ENCODE measurements at places on chromosomes 12 and 14.

GRCh38 chr14:61255968-61256367 lies 25.2 kb downstream of the TMEM30B start:
- no peak for DNase-seq

DNA sequence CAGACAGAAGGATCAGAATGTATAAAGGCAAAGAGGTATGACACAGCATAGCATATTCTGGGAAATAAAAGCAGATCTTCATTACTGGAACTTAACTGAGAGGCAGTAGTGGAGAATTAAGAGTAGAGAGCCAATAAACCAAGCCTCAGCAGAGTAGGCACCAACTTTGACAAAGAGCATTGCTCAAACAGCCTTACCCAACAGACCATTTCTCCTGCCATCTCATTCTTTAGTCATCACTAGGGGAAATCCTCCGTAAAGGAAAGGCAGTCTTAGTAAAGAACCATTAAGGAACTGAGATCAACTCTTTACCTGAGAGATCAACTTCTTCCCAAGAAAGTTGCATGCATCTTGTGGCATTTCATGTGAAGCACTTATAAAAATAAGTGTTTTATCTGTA lies 36.6 kb downstream of the SENP1 start:
- no peak for DNase-seq

GRCh38 chr12:92614502-92614901 lies 88.3 kb upstream of the PLEKHG7 start:
- no peak for DNase-seq

GRCh38 chr12:3140284-3140683 lies 63.1 kb downstream of the TSPAN9 start:
- no peak for DNase-seq

DNA sequence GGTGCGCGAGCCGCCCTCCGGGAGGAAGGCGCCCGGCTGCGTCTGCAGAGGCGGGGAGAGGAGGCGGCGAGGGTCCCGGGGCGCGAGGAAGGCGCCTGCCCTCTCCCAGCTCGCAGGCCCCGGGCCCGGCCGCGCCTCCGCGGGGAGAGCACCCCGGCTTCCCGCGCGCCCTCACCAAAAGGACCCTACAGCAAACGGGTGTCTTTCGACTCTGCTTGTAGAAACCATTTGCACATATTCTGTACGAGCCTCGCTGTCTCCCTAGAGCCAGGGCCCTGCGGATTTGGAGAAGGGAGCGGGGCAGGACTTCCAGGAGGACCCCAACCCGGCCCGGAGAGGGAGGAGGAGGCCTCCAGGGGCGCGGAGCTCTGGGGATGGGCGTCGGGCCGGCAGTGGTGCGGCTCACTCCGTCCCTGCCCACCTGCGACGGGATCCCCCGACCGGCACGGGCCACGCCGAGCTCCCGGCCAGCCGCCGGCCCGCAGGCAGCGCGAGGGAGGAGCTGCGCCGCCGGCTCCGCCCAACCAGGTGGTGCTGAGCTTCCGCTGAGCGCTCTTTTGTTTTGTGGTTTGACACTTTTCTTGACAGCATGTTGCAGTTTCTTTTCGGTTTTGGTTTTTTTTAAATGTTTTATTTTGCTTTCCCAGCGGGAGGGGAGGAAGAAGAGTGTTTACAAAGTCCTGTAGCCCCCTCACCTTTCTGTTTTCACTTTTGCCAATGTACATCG lies 103.3 kb upstream of the FKBP4 start:
- DNase-seq = no peak

DNA sequence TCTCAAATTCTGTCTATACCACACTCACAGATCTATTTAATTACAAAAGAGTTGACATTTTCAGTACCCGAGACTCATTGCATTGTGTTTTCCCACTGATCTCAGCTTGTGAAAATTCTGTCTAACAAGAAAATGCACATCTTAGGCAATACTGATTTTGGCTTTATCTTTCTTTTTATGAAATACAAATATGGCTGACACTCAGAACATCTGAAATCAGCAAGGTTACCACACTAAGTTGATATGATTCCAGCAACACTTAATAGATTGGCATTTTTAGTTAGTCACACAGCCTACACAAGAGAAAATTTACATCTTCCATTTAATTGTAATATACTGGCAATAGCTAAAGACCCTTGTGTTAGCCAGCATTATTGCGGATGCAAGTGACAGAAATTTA lies 40.3 kb downstream of the PEX5 start:
- no peak for DNase-seq

DNA sequence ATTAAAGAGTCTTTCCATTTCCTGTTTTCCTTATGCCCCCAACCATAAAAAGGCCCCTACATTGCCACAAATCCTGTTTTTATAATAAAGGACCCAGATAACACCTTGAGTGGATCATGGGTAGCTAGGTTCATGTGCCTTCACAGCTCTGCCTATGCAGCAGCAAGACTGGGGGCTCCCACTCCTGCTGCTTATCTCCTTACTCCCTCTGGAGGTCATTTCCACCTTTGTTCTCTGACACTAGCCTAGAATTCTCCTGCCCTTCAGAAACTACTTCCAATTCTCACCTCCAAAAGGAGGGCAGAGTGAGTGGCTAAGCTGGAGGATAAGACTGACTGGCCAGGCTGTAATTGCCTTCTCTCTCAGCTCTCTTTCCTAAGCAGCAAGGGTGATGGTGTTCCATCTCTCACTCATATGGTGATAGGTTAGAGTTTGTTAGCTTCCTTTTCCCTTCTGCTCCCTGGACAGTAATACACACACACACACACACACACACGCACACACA lies 20.0 kb upstream of the STAC3 start:
- no peak for DNase-seq

- DNase-seq = no peak
These were observed 128.5 kb upstream of the RGS6 start for GRCh38 chr14:71803539-71804260.

DNA sequence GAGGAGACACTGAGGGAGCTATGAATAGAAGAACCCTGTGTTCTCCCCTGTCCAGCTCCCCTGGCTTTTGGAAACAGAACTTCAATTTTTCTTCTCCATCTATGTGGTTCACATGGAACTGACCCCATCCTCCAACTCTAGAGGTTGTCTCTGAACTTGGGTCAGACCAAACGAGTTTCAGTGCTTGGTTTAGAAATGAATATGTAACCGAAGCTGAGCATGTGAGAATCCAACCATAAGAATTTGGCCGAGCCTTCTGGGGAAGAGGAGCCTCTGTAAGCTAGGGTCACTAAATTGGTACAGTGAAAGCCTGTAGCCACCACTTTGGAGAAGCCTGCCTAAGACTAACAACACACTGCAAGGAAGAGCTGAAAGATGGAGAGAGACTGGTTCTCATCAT lies 464.4 kb downstream of the ZFP36L1 start:
- DNase-seq = no peak

- no peak for DNase-seq
These were observed 1.7 kb downstream of the AJUBA start for GRCh38 chr14:22980672-22981089.

- DNase-seq = no peak
These were observed 102.6 kb upstream of the KRR1 start for GRCh38 chr12:75613981-75614380.

DNA sequence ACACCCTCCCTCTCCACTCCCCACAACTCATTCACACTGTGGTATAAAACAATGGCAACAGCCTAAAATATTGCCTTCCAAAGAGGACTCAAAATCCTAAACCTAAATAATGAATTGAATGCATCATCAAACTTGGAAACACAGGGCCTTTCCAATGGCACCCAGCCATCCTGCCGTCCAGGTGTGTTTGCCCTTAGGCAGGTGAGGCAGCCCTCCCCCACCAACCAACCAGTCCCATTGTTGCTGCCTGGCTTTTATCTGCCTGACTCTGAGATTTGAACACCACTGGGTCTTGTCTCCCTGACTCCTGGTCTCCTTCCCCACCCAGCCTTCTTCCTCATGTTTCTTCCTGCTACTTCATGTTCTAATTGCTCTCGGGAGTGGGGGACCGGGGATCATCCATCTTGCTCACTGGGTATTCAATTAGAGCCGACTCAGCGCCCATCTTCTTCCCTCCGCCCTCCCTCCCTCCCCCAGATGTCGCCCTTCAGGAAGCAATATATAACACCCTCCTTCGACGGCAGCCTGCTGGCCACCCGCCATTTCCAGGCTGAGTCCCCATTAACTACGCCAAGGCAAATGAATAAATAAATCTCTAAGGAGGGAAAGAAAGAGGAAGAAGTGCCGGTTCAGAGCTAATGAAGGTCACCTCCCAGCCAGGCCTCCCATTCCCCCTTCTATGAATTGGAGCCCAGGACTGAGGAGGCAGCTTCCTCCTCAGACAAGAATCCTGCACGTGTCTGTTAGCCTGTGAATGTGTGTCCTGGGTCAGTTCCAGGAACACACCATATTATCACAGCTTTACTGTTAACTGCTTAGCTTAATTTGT lies 36.3 kb upstream of the NTF3 start:
- DNase-seq = no peak

Data from CD4-positive, alpha-beta T cell treated with Interleukin-15 for 1 hour (primary cell).